ENCODE measurements at places on chromosomes 13 and 19. TPM values are rescaled to one million over a fixed set of nuclear protein-coding genes. Genes with fewer than 3 reads are reported as not detected.

DNA sequence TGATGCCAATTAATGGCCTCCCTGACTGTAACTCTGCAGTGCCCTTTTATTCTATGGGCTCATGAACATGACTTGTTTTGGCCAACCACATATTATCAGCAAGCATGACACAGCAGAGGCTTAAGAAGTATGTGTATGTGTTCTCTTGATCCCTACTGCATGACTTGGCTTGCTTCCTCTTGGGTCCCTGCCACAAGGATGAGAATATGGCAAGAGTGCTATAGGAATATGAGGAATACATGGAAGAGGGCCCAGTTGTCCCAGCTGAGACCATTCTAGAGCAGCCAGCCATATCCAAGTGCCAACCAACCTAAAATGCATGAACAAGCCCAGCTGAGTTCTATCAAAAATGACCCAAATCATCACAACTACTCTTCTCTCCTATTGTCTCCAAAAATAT is 576.7 kb upstream of the PCDH9 start:
- no peak for DNase-seq

- no peak for DNase-seq
These were observed 5.1 kb downstream of the MYPOP start for GRCh38 chr19:45897261-45897812.

DNA sequence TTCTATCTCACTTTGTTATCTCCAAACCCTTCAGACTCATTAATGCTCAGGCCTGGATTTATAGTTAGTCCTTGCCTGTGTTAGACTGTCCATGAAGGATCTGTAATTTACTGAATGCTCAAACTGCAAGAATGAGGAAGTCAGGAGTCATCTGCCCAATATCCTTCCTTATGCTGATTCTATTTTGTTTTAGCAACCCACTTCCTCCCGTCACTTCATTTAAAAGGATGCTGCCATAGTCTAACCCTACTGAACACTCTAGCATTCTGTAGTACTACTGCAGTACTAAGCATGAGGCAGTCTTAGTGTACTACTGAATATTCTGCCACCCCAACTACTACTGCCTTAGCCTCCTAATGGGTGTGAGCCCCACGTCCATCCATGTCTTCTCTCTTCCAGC is 1.5 kb downstream of the FCAR start:
- DNase-seq = no peak

- no peak for DNase-seq
These were observed 8.9 kb upstream of the DGKH start for GRCh38 chr13:42039457-42039945.

DNA sequence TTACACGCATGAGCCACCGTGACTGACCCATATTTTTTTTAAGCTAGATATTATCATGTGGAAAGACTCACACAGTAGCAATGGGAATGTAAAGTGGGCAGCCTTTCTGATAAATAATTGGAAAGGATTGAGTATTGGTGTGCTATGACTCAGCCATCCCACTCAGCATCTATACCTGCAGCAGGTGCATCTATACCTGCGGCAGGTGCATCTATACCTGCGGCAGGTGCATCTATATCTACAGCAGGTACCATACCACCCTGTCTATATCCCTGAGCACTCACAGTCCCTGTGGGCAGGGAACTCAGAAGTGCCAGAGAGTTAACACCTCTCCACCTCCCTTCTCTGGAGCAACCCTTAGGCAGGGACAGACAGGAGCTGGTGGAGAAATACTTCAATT is 5.2 kb upstream of the LRRC8E start:
- no peak for DNase-seq

GRCh38 chr13:112730157-112730671 is 40.4 kb downstream of the ATP11A start:
- no peak for DNase-seq

GRCh38 chr13:111043575-111043982 is 71.5 kb upstream of the ARHGEF7 start:
- DNase-seq = no peak

DNA sequence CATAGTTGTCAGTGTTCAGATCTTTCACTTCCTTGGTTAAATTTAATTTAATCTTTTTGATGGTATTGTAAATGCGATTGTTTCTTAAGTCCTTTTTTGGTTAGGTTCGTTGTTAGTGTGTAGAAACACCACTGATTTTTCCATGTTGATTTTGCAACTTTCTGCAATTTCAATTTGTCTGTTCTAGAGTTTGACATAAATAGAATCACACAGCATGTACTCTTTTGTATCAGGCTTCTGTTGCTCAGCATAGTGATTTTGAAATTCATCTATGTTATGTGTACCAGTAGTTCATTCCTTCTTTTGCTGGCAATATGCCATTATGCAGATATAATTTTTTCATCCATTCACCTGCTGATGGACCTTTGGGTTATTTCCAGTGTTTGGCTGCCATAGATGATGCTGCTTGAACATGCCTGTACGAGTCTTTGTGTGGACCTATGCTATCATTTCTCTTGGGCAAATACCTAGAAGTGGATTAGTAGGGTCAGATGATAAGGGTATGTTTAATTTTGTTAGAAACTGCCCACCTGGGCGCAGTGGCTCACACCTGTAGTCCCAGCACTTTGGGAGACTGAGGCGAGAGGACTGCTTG is 33.1 kb downstream of the BICRA start:
- no peak for DNase-seq

DNA sequence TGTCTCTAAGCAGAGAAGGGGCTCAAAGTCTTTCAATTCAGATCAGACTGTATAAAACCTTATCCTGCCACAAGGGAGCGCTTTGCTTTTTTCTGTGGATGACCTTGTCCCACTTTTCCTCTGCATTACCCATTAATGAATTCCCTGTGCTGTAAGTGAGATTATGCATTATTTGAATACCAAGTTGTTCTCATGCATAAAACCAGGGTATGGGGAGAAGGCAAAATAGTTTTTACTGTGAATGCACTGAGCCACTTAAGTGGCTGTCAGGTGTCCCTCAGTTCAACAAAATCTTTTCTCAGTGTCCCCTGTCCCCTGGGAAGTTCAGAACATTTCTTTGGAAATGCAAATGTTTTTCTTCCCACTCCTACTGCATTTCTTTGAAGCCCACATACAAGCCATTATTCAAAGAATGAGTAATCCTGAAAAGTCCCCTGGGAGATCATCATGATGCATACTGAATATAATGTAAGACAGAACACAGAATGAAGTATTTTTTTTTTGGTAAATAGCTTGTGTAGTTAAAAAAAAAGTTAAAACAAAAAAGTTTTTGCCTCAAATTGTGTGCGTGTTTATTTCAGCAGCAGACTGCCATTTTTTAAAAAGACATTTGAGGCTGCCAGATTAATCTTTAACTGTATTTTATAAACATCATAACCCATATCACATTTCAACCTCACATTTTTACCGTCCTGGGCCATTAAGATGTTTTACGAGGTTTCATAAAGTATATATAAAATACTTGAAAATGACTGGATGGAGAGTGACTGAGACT is 506.7 kb upstream of the PCDH9 start:
- DNase-seq = no peak

DNA sequence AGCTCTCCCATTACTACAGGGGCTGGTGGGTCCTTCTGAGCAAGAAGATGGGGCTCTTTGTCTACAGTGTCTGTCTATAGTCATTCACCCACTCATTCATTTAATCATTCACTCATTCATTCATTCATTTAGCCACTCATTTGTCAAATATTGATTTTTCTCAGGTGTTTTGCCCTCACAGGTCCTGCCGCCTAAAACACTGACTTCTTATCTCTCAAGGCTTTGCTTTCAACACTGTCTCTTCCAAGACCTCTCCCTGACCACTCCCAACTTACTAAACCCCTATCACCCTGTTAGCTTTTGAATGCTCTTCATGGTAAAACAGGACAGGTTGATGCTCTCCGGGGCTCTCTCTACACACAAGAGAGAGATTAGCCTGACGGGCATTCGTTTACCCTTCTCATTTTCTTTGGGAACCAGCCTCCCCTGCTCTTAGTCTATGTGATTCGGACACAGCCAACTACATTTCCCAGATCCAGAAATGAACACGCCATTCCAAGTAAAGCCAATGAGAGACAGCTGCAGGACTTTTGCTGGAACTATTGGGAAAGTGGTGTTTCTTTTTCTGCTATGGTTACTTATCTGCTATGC is 22.7 kb downstream of the FAM187B start:
- no peak for DNase-seq

DNA sequence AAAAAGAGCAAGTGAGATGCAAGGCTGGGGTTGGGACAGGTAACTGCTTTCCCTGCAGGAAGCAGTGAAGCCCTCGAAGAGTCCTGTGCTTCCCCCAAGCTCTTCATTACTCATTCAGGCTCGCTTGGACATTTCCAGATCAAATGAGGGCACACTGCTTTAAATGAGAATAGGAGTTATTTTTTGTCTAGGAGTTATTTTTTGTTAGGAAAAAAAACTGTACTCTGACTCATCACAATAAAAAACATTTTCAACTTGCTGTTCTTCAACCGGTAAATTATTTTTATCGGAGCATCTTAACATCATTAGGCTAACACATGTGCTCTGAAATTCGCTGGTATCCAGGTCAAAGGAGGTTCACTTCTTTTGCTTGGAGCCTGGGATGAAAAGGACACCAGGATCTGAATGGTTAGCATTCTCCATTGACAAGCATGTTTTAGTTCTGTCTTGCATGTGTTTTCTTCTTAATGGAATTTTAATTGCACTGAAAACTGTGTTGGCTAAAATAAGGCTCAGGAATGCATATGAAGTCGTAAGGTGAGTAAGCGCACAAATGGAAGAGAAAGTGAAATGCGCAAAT is 80.7 kb upstream of the STK24 start:
- DNase-seq = no peak

DNA sequence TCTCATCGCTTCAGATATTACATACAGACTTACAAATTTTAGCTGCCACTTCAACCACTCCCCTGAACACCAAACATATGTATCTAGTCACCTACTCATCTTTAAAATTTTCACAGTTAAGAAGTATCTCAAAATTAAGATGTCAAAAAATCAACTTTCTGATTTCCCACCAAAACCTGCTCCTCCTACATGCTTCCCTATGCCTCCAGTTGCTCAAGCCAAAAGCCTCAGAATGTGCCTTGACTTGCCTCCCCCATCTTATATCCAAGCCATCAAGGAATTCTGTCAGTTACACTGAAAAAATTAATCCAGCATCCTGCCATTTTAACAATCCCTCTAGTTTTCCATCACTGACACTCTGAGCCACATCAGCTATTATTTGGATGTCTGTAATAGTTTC is 85.0 kb downstream of the SPRY2 start:
- DNase-seq = no peak

DNA sequence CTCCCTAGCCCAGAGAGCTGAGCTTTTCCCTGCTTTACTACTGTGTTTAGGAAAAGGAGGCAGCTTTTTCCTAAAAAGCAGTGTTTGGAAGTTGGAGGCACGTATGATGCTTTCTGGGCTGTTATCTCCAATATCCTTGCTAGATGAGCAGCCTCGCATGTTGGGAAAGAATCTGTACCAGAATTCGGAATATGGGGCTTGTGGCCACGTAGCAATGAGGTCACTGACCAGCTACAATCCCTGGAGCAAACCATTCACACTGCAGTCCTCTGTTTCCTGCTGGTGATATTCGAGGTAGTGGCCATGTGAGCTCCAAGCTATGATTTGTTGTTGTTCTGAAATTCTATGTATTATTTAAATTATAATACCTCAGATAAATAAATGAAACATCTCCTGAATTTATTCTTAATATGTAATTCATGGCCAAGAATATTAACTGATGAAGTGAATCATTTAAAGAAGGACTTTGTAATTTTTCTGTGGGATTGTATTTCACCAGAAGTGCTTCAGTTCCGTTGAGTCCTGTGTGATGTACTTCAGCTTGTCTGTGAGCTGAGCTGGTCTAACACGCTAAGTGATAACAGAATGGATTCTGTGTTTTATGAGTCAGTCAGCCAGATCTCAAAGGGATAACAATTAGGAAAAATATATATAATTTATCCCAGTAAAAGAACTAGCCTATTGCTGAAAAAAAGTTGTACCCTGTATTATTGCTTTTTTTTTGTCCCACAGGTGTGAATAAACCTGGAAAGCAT is 319.5 kb downstream of the SHISA2 start:
- DNase-seq = no peak

GRCh38 chr19:18329035-18329376 is 6.1 kb upstream of the LSM4 start:
- DNase-seq = no peak

DNA sequence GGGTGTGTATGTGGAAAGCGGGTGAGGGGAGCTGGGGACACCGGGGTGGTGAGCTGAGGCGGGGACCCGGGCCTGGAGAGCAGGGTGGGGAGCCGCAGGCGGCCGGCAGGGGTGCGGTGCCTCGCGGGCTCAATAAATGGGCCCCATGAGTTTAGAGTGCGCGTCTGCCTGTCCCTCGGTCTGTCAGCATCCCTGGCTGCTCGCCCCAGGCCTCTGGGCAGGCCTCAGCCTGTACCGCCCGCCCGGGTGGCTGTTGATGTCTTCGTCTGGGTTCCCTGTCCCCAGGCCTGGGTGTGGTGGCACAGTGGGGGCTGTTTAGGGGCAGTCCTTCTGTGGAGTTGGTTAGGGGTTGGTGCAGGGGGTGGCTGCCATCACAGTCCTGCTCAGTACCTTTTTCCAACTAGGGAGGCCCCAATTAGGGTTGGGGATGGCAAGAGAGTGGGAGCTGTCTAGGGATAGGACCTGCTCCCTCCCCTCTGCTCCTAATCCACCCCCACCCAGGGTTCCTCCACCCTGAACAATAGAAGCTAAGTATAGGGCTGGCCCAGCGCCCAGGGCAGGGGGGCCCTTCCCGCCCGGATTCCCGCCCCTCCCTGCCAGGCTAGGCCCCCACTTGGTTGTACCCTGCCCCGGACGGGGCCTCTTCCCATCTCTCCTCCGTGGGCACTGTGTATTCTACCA is 12.2 kb downstream of the CIC start:
- no peak for DNase-seq

DNA sequence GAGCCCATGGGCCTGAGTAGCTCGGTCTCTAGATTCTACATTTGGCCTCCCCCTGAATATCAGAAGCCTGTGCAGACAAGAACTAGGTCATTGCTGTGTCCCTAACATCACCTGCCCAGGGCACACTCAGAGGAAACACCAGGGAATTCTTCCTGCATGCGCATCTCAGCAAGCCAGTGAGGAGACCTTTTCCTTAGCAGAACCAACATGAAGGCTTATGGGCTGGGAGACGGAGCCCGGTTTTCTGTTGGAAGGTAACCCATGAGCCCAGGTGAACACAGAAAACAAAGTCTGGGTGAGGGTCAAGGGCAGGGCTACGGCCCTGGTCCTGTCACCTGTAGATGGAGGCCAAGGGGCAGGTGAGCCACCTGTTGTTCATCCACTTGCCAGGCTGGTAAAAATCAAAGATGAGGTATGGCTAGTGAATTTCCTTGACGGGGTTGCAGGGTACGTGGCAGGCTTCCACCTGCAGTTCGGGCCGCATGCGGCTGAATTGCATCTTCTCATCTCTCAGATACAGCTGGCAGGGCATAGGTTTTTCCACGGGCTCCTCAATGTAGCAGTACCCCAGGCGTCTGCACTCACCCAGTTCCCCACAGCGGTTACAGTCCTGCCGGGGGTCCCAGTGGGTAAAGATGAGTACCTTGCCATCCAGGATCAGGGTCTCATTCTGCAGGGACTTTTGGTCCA is 3.6 kb upstream of the FAM187B start:
- DNase-seq = no peak

GRCh38 chr13:26412936-26413716 is 144.4 kb upstream of the WASF3 start:
- no peak for DNase-seq

- DNase-seq = no peak
These were observed 74.8 kb upstream of the IPO5 start for GRCh38 chr13:97878431-97879375.

Gene APC2
- total RNA-seq = 0.27 TPM

Gene N4BP2L1
- 13.2 TPM for total RNA-seq

Gene ZNF723
- total RNA-seq = not detected

Data from hematopoietic multipotent progenitor cell (in vitro differentiated cells).